Large intestine (tissue), 12 donors: ENCODE measurements at places on chromosomes 12 and 14. TPM values are rescaled to one million over a fixed set of nuclear protein-coding genes. Genes with fewer than 3 reads are reported as not detected.

DNA sequence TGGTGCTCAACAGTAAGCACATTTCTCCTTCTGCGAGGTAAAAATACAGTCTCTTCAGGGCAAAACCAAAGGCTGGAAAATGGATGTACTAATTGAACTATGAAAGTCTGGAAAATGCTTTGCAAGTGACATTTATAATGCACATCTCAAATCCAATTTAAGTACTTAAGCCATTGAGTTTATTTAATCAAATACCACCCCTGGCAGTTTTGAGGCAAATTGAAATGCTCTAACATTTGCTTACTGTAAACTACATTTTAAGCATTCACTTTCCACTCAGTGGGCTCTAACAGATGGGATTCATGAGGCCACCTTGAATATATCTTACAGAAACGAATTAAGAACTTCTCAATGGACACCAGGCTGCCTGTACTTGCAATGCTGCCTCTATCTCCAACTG, 69.7 kb downstream of the HELB start:
- H3K36me3 ChIP-seq = no peaks in the 10 kb centered on the region
- H3K27me3 ChIP-seq = no peaks in the 10 kb centered on the region
- H3K4me1 ChIP-seq = no peaks in the 10 kb centered on the region
- no peak for DNase-seq
- H3K4me3 ChIP-seq = no peak overlapping the region

FLRT2 gene
- polyA plus RNA-seq = 46.9 TPM

MUCL1 gene
- polyA plus RNA-seq = not detected

GRCh38 chr12:110004598-110004997, 5.4 kb downstream of the ANKRD13A start:
- H3K27me3 ChIP-seq = no peaks in the 10 kb centered on the region
- H3K4me3 ChIP-seq = no peak overlapping the region
- H3K27ac ChIP-seq = peak overlapping the region; percentile 27
- H3K36me3 ChIP-seq = peaks cover 3% of the 10 kb centered on the region
- DNase-seq = peak; percentile 44

DNA sequence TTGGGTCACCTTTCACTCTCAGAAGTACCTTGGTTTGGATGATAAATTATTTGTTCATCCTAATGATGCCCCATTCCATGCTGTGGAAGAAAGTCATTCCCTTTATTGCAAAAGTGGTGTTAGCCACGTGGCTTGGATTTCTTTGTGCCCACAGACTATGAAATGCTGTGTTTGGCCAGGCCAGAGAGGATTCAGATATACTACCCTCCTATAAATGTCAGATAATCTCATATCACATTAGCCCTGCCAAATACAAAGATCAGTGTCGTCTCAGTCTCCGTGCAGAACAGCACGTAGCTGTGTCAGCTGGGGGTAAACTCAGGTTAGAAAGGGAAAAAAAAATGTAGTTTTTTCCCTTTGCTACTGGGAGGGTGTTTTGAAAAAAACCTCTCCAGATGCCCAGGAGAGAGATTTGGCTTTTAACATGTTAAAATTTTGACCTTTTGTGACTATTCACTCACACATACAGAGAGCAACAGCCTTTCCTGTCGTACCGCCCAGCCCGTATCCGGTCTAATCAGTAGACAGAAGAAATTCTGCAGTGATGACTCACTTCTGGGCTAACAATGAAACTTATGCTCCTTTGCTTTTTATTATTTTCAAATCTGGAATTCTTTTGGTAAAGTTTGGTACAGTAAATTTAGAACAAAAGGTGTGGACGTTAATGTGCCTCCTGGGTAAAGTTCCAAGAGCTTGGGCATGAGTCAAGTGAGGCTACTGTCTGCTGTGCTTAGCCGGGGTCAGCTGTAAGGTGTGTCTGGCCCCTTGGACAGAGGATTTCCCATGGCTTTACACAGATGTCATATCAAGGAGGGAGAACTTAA, 8.5 kb upstream of the PTPRB start:
- H3K4me3 ChIP-seq = peak overlapping the region; percentile 9
- peak overlapping the region; percentile 26 for H3K27ac ChIP-seq
- DNase-seq = peak; percentile 78

VASH1 gene
- polyA plus RNA-seq = 16.4 TPM

NGB gene
- 3.1 TPM for polyA plus RNA-seq

DNA sequence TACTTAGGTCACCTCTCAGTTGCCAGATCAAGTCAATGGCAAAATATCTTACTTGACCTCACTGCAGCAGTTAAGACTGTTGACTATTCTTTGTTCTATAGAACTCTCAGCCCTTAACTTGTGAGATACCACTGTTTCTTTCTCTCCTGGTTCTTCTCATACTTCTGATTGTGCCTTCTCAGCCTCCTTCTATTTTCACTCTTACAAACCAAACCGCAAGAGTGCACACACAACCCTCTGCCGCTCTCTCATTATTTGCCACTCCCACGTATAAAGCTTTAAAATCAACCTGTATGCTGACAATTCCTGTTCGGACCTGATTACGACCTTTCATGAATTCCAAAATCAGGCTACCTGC, 4.5 kb downstream of the E2F7 start:
- no peak overlapping the region for H3K27ac ChIP-seq
- H3K36me3 ChIP-seq = no peaks in the 10 kb centered on the region
- no peak overlapping the region for H3K4me3 ChIP-seq
- no peak for DNase-seq
- H3K4me1 ChIP-seq = no peaks in the 10 kb centered on the region

- no peaks in the 10 kb centered on the region for H3K4me1 ChIP-seq
- H3K36me3 ChIP-seq = peaks cover 2% of the 10 kb centered on the region
- DNase-seq = no peak
- no peak overlapping the region for H3K4me3 ChIP-seq
- H3K27me3 ChIP-seq = no peaks in the 10 kb centered on the region
- no peak overlapping the region for H3K27ac ChIP-seq
Observed at GRCh38 chr14:70780396-70781075, 28.8 kb downstream of the MAP3K9 start.

DNA sequence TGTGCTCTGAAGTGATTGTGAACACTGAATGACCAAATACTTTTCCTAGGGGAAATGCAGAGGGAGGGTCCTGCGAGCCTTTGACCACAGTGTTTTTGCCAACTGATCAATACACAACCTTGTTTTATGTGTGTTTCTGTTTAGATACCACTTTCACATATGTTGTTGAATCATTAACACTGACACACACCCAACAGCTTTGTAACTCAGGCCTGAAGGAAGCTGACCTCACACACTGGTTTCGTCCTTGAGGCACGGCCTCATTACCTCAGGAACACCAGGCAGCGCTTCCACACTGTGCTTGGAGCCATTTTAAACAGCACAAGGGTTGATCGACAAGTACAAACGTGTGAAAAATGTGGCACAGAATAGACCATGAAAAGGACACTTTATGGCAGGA, 60.0 kb downstream of the PPFIBP1 start:
- peaks cover 7% of the 10 kb centered on the region for H3K36me3 ChIP-seq
- no peaks in the 10 kb centered on the region for H3K27me3 ChIP-seq
- DNase-seq = no peak
- H3K27ac ChIP-seq = no peak overlapping the region
- H3K4me3 ChIP-seq = no peak overlapping the region

ANKS1B gene
- polyA plus RNA-seq = 2.4 TPM

DNA sequence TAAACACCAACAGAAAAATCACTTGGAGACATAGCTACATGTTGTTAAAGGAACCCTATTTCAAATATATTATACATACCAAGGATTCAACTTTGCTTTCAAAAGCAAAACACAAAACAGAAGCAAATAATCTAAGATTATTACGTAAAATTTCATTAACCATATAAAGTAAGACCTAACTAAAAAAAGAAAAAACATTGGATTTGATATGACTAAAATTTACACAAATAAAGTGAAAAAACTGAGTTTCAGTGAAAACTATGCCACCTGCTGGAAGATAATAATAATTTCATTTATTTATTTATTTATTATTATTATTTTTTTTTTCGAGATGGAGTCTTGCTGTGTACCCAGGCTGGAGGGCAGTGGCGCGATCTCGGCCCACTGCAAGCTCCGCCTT, 45.2 kb downstream of the WDHD1 start:
- H3K4me1 ChIP-seq = no peaks in the 10 kb centered on the region

DNA sequence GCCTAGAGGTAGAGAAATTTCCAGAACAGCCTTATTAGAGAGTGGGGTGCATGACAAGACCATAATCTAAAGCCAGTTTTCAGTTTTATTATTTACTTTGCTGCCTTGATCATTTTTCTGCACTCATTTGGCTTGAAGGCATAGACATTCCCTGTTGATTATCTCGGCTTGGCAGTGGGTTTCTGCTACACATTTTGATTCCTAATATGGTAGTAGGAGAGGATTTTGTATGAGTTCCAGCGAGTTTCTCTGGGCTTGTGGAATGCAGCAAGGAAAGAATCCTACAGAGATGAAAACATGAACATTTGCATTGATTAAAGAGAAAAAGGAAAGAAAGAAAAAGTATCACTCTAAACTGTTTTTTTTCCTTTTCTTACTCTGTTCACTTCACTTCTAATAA, 281.2 kb downstream of the PAWR start:
- peaks cover 24% of the 10 kb centered on the region for H3K4me1 ChIP-seq
- DNase-seq = no peak
- H3K27me3 ChIP-seq = no peaks in the 10 kb centered on the region
- H3K27ac ChIP-seq = peak overlapping the region; percentile 23

GRCh38 chr12:77510985-77511384, 319.7 kb upstream of the NAV3 start:
- no peaks in the 10 kb centered on the region for H3K4me1 ChIP-seq
- no peaks in the 10 kb centered on the region for H3K27me3 ChIP-seq
- H3K4me3 ChIP-seq = no peak overlapping the region
- DNase-seq = no peak
- no peak overlapping the region for H3K27ac ChIP-seq
